T-cell (primary cell): ENCODE measurements at places on chromosomes 5 and 9.

DNA sequence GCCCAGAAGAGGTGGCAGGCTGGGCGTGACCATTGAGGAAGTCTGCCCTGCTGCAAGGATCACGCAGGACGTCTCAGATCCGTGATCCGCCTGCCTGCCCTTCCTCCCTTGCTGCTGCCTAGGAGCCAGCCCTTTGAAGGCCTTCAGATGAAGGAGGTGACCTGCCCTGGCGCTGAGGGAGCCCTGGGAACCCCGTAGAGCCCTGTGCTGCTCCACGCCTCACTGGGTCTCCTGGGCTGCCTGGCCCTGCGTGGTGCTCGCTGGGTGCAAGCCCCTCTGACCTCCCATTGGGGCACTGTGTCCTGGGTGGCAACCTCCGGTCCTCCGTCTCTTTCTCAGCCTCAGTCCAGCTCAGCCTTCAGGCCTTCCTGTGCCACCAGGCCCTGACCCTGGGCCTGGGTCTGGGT lies 295.3 kb upstream of the IRX4 start:
- no peak for DNase-seq

- no peak for DNase-seq
These were observed 5.0 kb upstream of the TMEM268 start for GRCh38 chr9:114606068-114606467.

DNA sequence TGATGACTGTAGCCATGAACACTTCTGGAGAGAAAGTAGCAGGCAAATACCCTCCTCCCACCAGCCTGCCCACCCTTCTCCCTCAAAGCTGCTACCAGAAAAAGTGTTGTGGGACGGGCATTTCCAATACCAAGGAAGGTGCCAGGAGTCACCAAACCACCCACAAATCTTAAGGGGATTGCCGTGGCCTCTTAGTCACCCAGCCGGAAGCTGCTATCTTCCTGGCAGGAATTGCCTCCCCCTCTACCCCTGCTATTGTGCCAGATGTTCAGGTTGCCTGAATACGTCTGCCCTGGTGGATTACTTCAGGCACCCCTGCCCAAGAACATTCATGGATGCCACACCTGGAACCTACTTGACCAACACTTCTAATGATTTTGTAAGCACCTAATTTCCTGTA lies 156.1 kb downstream of the TTC39B start:
- DNase-seq: no peak

DNA sequence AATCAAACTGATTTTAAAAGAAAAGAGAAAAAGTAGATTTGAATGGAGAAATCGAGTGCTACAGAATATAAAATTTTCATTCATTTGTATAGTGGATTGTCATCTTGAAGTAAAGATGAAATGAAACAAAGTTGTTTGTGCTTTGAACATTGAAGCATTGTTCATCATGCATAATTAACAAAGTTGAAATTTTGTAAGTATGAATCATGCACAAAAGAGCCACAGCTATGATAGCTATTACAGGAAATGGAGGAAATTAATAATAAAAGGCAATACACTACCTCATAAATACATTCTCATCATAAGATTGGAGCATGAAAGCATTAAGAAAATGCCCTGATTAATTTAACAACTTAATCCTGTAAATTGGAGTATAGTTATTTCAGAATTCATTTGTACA lies 153.4 kb upstream of the TLX3 start:
- DNase-seq: no peak

DNA sequence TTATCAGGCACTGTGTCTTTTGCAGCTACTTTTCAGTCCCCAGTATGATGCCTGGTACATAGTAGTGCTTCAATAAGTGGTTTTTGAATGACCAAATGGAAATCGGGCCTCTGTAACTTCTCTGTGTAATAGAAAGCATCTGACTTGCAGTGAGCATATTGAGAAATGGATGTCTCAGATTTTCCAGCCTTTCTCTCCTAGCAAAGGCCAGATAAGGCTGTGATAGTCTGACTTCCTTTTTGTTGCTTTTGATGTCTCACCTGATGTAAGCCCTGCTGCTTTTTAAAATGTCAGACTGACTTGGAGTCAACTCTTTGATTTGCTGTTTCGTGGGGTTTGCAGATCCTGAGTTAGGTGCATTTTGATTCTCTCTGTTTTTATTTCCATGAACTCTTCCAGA lies 590.0 kb upstream of the ZNF608 start:
- DNase-seq: no peak

DNA sequence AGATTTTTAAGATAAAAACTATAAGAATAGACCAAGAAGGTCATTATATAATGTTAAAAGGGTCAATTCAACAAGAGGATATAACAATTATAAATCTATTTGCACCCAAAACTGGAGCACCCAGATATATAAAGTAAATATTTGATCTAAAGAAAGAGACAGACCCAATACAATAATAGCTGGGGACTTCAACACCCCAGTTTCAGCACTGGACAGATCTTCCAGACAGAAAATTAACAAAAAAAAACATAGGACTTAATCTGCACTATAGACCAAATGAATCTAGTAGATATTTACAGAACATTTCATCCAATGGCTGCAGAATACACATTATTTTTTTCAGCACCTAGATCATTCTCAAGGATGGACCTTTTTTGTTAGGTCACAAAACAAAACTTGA lies 331.9 kb downstream of the SPOCK1 start:
- DNase-seq: no peak

- no peak for DNase-seq
These were observed 20.4 kb downstream of the RPS23 start for GRCh38 chr5:82257729-82258128.

- no peak for DNase-seq
These were observed 15.1 kb downstream of the AUH start for GRCh38 chr9:91346644-91347043.
